ENCODE measurements at places on chromosomes 5 and 9.

DNA sequence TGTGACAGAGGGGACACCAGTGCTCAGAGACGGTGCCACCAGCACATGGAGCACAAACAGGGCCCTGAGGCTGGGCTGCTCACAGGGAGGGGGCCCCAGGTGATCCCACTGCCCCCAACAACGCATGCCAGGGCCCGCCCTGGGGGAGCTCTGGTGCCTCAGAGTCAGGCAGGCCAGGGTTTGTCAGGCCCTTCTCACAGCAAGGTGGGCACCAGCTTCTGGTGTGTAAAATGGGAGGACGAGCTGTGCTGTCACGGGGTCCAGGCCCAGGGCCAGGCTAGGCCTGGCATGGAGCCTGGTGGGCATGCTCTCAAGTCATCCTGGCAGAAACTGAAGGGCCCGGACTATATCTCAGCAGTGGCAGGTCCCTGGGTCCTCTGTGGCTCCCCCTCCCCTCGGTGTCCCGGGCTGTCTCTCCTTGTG, 34.5 kb downstream of the PRRT1B start:
- no peak for DNase-seq

DNA sequence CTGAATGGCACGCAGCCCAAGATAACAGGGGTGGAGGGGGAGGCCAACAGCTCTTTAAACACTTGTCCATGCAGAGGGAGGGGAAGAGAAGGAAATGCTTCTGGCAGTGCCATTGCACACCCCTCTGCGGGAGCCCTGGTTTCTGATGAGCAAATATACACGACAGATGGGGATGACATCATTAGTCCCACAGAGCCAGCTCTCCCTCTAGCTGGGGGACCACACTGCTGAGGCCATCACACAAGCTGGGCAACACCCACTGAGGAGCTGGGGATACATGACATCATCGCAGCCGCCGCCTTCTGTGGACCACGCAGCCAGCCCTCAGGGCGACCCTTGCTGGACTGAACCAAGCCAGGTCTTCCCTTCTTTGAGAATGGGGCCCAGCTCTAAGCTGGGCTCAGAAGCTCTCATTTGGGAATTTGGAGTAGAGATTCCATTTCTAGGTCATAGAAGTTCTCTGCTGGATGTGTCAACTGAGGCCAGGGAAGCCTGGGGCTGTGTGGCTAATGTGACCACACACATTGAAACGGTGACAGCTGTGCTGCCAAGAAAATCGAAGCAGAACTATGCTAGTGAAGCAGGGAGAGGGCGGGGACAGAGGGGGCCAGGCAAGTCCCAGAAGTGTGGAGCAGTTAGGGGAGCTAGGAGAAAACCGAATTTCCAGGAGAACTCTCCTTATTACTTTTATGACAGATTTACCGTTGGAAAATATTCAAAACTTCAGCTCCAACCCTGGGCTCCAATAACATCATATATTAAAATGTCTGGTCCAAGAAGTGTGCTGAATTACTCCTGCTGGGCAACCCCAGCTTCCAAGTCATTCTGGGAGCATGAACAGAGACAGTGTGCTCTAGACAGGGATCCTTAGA, 79.5 kb downstream of the PRRT1B start:
- no peak for DNase-seq

- DNase-seq, result no peak
Observed at GRCh38 chr5:172827841-172828240, 6.2 kb upstream of the ERGIC1 start.

DNA sequence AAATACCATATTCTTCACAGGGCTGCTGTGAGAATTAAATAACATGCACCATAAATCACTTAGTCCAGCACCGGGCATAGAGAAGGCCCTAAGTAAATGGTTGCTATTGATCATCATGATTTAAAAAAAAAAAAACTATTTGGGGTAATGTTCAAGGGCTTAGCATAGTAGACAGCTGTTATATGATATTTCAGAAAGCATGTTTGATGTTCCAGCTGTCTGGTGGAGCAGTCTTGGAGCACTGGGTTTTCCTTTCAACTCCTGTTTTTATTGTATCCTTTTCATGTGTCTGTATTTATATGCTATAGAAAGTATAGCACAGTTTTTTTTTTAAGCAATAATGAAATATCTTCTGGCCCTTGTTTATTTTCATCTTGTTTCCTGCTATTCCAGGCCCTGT, 28.0 kb upstream of the TOMM5 start:
- DNase-seq, result no peak

GRCh38 chr5:160245506-160246086, 16.3 kb downstream of the FABP6 start:
- DNase-seq, result no peak

DNA sequence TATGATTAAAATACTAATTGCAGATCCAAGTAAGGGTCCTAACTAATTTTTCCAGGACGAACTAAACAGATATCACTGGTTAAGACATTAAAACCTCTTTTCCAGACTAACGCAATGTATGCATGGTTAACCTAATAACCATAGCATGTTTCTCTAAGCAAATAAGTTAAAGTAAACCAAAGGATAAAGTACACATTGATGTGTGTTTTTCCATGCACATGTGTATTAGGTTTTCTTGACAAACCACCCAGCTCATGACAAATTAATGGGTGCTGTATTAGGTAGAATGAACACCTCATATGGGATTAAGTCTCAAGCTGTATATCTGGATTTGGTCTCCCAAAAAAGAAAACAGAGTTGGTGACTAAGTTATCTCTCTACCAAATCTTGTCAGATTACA, 45.6 kb downstream of the ANKH start:
- no peak for DNase-seq

DNA sequence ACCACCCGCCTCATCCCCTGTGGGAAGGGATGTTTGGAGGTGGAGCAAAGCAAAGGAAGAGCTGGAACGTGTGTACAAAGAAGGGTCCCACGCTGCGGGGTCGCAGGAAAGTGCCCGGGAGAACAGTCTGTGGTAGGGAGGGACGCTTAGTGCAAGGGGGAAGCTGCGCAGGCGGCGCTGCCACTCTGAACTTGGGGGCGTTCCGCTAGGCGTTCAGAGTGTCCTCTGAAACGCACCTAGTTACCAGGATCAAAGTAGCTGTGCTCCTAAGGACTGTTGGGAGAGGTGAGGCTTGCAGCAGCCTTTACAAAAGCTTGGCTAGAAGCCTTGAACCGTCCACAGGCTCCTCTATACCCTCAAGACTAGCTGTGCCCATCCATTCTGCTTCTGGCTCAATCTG, 29.3 kb upstream of the PDE8B start:
- no peak for DNase-seq

DNA sequence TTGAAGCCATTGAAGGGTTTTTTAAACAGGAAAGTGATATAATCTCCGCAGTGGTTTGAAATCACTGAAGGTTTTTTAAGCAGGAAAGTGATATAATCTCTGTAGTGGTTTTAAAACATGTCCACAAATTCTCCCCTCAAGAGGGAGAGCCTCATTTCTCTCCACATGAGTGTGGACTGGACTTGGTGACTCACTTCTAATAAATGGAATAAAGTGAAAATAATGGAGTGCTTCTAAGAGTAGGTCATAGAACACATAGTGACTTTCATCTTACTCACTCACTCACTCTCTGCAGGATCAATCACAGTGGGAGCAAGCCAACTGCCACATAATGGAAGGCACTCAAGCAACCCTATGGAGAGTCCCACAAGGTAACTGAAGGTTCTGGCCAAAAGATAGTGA, 12.0 kb downstream of the CTNNAL1 start:
- peak; percentile 31 for DNase-seq

- no peak for DNase-seq
Observed at GRCh38 chr5:67942421-67942820, 273.1 kb upstream of the PIK3R1 start.

- no peak for DNase-seq
Observed at GRCh38 chr5:178293815-178294214, 61.2 kb upstream of the PHYKPL start.

DNA sequence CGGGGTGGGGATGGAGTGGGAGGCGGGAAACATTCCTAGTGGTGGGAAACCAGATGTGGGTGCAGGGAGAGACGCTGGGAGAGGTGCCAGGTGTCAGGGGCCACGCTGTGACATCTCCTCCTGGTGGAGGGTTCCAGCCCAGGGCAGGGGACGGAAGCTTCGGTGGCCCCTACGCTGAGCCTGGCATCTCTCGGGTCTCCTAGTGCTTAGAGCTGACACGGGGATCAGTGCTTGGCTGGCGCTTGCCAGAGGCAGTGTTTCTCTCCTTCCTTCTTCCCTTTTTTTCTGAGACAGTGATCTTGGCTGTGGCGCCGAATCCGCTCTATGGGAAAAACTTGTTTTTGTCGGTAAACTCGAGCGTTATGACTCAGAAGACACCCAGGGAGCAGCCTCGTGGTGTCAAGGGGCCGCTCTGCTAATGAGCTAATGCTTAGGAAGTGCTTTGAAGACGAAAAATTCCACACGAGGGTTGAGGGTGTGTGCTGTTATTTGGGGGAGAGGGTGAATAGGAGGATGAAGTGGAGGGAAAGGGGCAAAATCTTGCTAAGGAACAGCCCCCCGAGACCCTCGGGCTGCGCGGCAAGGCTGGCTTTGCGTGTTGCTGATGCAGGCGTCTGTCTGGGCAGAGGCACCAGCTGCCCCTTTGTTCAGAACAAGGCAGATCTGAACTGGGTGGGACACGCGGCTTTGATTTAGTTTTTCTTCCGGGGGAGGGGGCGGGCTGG, 20.4 kb upstream of the IER5L start:
- DNase-seq, result no peak

DNA sequence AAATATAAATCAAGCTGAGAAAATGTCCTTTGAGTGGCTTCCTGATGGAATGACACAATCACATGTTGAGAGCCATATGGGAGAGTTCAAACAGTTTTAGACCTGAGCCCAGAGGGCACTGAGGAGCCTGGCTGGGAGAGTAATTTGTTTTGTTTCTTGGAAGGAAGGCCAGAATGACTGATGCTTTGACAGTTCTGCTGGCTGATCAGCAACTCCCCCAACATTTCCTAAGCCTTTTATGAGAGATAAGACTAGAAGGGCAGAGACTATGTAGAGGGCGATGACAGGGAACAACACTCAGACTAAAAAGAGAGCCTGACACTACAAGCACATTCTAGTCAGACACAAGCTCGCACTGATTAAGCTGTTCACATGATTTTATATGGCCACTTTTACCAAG, 169.2 kb downstream of the COX7C start:
- no peak for DNase-seq

GRCh38 chr5:22596404-22596970, 256.7 kb downstream of the CDH12 start:
- DNase-seq, result no peak

DNA sequence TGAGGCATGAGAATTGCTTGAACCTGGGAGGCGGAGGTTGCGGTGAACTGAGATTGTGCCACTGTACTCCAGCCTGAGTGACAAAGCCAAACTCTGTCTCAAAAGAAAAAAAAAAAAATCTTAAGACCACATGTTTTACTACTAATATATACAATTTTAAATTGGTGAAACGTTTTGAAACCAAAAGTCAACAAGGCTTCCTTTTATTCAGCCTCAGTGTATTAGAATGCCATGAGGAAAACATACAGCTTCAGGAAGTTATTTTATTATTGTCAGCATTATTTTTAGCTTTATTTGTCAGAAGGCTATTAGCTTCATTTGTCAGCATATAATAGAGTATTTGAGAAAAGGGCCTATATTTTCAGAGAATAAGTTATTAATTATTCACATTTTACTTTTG, 163.9 kb upstream of the SH3GL2 start:
- DNase-seq, result no peak

GRCh38 chr5:76455531-76456133, 52.5 kb downstream of the IQGAP2 start:
- no peak for DNase-seq

GRCh38 chr9:22590336-22591033, 143.9 kb downstream of the DMRTA1 start:
- DNase-seq, result no peak

DNA sequence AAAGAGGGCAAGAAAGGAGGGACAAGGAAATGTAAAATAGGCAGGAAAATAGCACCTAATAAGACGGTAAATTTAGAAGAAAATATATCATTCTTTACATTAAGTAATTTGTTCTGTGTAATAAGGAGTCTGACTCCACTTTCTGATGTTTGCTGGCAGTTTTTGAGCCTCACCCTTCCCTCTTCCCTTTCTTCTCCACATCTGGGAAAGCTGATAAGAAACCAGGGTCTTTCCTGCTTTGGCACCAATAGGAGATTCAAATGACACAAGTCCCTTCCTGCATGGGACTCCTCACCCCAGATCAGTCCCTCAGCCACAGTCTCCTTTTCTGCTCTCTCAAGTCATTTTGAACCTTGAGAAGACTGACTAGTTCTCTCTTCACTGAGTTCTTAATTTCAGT, 31.2 kb upstream of the LECT2 start:
- DNase-seq, result no peak

DNA sequence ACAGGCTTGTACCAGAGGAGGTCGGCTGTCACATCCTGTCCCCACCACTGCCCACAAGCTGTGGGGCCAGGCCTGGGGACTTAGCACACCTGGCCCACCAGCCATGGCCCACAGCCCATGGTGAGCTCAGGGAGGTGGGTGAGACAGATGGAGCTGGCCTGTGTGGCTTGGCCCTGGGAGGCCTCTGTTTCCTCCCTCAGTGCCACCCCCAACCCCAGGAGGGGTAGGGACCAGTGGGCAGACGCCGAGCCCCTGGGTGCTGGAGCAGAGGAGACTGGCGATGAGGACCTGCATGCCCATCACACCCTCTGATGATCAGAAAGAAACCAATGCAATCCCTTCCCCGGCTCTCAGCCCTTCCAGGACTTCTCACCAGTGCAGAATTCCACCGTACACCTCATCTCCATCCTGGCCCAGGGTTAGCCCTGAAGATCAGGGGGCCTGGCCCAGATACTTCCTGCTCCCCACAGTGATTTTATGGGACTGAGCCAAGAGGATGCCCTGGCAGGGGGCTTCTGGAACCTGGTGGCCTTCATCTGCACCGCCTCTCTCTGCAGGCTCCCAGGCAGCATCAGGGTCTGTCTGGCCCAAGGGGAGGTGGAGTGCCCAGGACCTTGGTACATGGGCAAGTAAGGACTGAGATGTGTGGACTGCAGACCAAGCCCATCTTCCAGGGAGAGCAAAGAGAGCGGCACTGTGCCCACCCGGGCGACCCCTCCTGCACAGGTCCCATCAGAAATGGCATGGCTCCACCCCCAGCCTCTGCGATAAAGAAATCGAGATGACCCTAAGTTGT, 16.9 kb upstream of the NKD2 start:
- peak; percentile 13 for DNase-seq

GRCh38 chr5:155460501-155460931, 447.0 kb downstream of the KIF4B start:
- no peak for DNase-seq

GRCh38 chr5:168780888-168781287, 201.7 kb upstream of the PANK3 start:
- no peak for DNase-seq

GRCh38 chr5:59789197-59789596, 104.3 kb downstream of the PDE4D start:
- no peak for DNase-seq

DNA sequence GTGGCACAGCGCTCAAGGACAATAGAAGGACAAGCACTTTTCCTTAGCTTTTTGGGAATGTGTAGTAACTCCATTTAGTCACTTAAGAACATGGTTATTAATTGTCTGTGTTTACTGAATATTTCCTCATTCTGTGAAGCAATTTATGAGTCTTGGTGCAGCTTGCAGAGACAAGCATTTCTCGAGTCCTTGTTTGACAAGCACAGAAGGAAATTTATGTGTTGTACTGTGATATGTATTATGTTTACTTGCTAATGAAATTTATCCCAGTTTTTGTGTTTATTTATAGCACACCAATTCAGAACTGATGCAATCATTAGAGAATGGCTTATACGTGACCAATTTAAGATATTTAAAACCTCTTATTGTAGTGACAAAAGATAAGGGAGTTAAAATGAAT, 168.6 kb downstream of the PRELID2 start:
- DNase-seq, result no peak
